Central memory CD8-positive, alpha-beta T cell (primary cell): ENCODE measurements at places on chromosomes 2 and 18.
A peak's percentile ranks its signal among the peaks of the same experiment; 100 is the strongest.

DNA sequence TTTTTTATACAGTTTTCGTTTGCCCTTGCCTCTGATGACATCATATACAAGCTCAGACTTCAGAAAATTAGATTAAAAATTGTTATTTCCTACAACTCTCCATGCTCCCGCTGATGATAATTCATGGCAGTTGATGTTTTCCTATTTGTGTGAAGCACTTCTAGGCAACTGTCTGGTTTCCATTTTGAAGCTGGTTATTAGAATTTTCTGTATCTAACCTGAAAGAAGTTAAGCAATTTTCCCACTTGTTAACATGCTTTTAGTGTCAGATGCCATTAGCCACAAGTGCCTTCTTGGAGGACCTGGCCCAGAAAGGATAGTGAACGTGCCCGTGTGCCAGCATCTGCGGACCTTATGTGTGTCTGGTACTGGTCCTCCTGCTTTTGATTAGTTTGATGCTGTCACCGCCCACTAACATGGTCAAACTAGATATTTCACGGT is 347.6 kb upstream of the RAB12 start:
- no peak for DNase-seq

DNA sequence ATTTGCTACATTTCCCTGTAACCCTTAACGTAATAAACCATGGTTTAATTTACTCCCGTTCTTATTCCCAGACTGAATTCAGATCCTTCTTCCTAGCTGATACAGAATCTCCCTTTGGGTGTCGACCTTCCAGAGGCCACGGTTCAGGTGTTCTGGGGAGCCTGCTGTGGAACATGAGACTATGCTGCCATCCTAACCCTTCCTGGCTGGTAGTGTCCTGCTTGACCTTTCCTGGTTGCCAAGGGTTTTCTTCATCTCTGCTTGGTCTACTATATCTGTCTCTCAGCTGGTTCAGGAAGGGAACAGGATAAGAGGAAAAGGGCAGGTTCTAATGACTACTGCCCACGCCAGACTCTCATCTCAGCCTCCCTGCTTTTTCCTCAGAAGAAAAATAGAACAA is 36.5 kb downstream of the STAT1 start:
- no peak for DNase-seq

GRCh38 chr2:79903222-79904000 is 390.6 kb downstream of the CTNNA2 start:
- DNase-seq = no peak

- no peak for DNase-seq
Measured at GRCh38 chr2:234677758-234678538, 181.1 kb upstream of the ARL4C start.

GRCh38 chr2:130355578-130356431 is at the start of gene PTPN18:
TSS of gene PTPN18 (plus strand) at chr2:130356056. CDS start at chr2:130356108, 52 bp downstream.
- DNase-seq = peak; percentile 41

DNA sequence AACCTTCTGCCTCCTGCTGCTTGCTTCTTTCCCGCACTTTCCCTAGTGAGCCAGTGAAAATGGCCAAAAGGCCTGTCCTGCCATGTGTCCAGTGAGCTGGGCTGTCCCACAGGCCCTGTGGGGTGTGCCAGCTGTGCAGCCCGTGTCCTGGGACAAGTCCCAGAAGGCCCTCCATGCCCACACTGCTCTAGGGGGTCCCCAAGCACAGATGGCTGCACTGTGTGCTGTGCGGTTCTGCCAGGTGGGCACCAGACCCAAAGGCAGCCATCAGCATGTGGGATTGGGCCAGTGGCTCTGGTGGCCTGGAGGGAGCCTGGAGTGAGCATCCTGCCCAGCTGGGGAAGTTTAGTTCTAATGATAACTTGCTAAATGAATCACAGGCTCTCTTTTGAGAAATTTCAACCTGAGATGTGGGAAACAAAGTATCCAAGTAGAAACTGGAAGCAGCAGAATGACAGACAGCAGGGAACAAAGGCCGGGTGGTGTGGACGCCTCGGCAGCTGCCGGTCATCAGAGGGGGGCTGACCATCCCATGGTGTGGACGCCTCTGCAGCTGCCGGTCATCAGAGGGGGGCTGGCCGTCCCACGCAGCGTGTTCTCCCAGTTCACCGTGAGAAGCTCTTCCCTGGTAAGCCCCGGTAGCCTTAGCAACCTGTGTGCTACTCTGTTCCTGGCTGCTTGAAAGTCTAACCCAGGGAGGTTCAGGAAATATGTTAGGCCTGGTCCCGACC is 9.9 kb upstream of the CNDP2 start:
- no peak for DNase-seq

DNA sequence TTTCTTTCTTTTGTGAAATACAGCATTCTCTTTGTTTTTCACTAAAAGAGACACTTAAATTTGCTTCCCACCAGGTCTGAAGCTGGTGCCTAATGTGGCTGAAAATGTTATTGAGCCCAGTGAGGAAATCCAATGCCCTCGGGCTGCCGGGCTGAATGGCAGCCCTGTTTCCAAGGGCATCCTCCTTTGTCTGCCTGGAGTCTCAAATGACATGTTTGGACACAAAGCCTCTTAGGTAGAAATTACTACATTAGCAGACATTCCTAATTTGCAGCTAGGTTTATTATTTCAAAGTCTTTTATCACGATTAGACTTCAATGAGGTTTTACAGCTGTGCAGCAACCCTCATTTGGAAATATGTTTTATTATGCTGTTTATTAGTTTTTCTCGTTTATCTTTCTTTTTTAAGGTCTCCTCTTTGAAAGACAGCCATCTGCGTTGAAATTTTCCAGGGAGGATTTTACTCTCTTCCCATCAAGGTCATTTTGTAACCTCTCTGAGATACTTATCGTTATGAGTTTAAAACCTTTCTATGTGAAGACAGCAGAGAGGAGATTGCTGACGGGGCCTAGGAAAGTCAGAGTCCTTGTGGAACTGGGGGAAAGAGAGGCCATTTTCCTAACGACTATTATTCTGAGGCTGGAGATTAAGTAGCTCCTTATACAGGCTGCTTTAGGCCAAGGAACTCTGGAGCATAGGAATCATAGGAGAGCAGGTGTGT is 59.0 kb upstream of the ZNF532 start:
- no peak for DNase-seq

DNA sequence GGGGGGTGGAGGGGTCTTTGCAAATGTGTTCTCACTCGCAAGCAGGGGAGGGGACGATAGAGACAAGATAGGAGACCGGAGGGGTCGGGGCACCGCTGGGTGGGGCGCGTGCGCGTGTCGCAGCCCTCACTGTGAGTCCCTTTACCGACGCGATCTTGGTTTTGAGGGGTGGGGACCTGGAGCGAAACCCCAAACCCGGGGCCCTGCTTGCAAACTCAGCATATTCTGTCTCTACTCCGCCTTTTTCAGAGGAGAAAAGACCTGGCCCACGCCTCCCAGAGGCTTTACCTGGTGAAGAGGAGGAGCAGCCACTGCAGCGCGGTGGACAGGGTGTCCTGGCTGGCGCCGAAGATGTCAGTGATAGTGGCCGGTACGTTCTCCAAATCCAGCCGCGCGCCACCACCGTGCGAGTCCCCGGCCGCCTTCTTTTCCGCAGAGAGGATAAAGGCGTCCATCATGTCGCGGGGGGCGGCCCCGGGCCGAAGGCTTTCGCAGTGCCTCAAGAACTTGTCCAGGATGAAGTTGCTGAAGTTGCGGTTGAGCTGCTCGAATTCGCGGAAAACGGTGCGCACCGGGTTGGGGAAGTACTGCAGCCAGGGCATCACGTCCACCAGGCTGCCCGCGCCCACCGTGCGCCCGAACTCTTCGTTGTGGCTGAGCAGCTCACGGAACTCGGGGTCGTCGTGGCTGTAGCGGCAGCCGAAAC is 1.7 kb downstream of the CYP1B1 start:
- no peak for DNase-seq

DNA sequence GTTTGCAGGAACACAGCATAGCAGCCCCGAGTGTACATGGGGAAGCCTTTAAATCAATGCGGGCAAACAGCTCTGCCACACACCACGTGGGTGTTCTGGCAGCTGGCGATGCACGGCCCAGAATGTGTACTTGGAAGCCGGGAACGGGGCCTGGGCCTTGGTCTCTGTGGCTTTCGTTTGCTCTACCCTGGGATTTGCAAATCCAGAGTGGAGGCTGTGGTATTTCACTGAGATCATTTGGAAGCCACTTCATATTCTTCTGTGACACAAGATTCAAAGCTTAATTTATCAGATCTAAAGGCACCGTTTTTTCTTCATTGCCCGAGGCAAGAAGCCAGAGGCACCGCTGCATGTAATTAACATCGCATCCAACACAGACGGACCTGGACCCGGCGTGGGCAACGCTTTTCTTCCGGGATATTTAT is 246.3 kb upstream of the MYT1L start:
- DNase-seq = no peak

- DNase-seq = no peak
Measured at GRCh38 chr2:44596537-44597320, 235.0 kb downstream of the CAMKMT start.

- DNase-seq = no peak
Measured at GRCh38 chr2:189541591-189541990, 39.0 kb downstream of the SLC40A1 start.

DNA sequence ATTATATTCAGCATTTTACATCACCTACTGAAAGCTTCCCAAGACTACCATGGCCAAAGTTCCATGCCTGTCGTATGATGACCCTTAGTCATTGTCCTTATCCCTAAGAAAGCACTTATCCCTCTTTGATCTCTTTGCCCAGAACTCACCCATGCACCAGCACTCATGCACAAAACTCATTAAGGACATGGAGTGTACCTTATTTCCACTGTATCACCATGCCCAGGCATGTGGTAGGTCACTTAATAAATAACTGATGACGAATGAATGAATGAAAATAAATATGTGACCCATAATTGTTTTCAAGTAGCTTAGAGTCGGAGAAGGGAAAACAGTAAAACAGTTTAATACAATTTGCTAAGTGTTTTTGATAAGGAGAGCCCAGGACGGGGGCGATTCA is 220.1 kb downstream of the IKZF2 start:
- DNase-seq = no peak
